ENCODE measurements at places on chromosomes 3 and 15.

DNA sequence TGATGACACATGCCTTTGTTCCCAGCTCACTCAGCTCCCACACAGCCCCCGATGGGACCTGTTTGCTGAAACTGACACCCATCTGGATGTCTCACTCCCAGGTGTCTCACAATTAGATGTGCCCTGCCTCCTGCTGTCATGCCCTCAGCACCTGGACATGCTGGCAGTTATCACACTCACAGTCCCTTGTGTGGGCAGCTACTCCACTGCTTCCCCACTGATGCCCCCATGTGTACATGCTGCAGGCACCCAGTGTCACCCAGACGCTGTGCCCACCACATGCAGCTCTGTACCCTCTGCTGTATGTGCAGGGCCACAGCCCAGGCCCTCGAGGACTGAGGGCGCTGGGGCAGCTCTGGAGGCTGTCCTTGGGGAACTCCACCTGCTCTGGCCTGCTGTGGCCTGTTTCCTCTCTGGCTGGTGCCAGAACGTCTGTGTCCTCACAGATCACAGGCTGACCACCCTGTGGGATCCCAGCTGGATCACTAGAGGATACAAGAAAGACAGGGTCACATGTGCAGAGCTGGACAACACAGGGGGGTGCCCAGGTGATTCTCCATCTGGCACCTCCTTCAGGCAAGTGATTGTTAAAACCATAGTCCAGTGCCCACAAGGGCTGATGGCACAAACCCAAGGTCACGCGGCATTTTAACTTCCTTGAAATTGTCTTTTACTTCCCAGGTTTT lies 14.0 kb downstream of the C3orf22 start:
- DNase-seq, result no peak

- DNase-seq, result no peak
Observed at GRCh38 chr3:149077628-149078027, 8.7 kb downstream of the HLTF start.

- DNase-seq, result no peak
Observed at GRCh38 chr3:55630280-55630920, 143.3 kb upstream of the WNT5A start.

DNA sequence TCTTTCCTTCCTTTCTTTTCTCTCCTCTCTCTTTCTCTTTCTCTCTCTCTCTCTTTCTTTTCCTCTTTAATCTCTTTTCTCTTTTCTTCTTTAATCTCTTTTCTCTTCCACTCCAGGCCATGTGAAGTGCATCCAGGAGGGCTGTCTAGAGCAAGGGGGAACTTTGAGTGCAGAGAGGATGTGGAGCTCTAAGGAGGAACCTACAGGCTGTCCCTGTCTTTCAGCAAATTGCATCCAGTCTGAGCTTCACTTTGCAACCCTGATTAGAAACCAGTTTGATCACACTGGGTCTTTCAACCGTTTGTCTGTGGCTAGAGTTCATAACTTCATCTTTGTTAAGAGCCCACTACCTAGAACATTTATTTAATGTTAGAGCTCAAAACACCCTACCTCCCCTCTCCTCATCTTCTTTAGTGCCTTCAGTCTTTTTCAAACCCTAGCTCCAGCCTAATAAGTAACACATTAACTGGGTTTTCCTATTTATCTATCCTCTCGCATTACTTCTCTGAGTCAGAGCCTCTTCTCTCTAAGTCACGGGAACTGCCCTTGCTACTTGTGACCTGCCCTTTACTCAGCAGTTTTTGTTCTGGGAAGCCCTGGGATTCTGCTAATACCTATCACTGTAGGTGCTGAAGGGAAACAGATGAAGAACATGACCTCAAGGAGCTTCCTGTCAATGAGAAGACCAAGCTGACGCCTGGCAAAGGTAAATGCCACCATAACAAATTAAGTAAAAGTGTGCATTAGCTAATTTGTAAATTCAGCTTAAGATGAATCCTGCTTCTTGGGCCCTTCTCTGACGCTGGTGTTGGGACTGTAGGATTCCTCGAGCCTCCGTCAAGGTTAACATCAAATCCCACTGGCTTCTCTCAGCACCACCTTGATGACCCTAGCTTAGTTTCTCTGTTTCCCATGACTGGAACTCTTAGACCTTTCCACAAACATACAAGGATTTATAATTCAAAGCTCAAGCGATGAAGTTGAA lies at the start of gene GCNT3:
Gene GCNT3, plus strand, starts transcription at position 508 of the 985 bp plus-strand sequence. CDS start 6,456 bp downstream, outside the sequence.
- no peak for DNase-seq

DNA sequence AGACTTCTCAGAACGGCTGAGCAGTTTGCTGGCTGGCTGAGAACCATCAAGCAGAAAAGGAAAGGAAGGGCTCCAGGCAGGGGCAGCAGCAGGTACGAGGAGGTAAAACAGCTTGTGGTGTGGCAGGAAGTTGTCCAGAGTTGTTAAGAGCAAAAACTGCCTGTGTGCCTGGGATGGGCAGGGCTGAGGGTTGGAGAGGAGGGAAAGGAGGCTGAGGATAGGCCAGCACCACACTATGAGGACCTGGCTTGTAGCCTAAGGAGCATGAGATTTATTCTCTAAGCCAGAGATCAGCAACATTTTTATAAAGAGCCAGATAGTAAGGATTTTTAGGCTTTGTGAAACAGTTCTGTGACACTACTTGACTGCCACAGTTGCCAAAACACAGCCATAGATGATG lies 8.0 kb downstream of the IGSF10 start:
- no peak for DNase-seq

- peak; percentile 97 for DNase-seq
Observed at GRCh38 chr3:196432137-196432879, at the start of gene UBXN7. UBXN7 (minus strand) TSS chr3:196432427; CDS start chr3:196432399, 28 bp downstream.

DNA sequence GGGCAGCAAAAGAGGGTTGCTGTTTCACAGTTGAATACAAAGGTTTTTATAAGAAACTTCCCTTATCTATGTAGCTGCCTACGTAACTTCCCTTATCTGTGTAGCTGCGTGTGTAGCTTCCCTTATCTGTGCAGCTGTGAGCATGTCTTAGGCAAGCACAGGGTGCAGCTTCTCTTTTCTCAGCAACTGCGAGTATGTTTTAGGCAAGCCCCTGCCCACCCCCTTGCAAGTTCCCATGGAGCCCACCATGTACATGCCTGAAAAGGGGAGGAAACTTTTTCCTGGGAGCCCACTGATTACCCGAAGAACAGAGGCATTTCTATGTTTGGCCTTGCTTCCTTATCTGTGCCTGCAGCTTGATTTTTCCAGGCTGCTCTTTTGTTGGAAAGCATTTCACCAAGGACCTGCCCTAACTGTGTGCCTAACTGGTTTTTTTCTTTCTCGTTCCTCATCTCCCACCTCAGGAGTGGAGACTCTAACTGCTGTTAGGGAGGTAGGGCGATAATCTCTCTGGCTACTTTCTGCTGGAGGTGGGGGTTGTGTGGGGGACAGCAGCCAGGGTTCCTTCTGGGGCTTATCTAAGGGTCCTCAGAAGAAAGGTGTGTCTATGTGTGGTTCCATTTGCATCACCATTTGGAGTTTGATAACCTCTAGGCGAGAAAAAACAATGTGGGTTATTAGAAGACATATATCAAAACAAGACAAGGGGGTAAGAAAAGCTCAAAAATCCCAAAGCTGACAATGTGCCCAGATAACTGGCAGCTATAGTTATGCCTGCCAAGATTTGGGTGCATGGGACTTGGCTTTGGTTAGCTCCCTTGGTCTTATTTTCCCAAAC lies 26.0 kb downstream of the SORD start:
- DNase-seq, result no peak

DNA sequence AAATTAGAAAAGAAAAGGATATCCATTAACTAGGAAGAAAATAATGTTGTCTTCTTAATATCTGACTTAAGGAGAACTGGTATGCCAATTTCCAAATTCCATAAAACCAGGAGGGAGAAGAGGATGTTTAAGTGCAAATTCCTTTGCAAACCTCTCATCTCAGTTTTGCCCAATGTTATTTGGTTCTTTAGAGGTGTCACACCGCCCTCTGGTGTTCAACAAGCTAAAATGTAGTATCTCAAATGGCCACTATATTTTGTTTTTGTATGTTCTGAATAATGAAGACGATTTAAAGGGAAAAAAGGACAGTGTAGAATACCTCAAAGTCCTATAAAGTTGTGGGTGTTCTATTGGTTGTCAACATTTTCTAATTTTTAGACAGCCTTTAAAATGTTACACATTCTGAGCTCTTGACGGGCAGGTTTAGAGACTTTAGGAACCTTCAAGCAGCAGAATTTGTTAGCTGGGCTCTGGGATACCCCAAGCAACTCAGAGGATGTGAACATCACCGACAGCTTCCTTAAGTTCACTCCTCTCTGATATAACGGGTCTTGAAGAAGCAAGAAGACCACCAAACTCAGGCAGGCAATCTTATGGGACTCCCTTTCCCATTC lies 458.3 kb downstream of the MFSD1 start:
- peak; percentile 0 for DNase-seq

- DNase-seq, result no peak
Observed at GRCh38 chr3:191330530-191331048, 263 bp upstream of the UTS2B start.

DNA sequence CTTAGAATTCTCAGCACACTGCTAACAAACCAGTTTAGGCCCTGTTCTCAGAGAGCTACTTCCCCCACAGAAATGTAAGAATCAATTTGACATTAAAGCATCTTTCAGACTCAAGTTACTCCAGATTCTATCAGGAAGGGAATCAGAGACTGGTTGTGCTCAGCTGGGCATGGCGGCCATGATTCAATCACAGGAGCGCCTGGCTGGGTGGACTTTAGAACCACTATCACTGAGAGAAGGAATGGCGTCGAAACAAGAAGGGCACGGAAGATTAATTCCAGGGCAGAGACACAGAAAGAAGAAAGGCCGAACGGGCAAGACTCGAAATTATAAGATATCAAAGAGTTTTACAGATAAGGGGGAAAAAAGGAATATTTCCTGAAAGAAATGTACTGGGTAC lies 6.2 kb downstream of the TNIK start:
- DNase-seq, result no peak

GRCh38 chr3:103127737-103128136 lies 692.9 kb downstream of the ZPLD1 start:
- no peak for DNase-seq

- DNase-seq, result no peak
Observed at GRCh38 chr3:120796976-120797375, 54.4 kb downstream of the GTF2E1 start.

DNA sequence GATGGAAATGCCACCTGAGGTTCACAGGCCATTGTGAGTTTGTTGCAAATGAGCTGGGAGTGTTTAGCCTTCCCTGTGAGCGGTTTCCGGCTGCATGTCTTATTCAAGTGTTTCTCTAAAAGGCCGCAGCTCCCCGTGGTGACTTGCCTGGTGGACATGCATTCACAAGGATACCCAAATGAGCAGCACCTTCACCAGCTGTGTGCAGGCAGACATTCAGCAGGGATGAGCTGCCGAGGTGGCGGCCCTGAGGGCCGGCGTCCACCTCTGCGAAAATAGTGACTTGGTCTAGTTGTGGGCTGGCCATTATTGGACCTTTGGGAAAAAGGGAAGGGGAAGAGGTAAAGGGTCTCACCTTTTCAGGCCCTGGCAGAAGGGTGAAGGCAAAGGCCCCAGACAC lies 23.4 kb downstream of the SPSB4 start:
- no peak for DNase-seq

GRCh38 chr3:23116081-23116837 lies 86.9 kb upstream of the UBE2E2 start:
- DNase-seq, result no peak

DNA sequence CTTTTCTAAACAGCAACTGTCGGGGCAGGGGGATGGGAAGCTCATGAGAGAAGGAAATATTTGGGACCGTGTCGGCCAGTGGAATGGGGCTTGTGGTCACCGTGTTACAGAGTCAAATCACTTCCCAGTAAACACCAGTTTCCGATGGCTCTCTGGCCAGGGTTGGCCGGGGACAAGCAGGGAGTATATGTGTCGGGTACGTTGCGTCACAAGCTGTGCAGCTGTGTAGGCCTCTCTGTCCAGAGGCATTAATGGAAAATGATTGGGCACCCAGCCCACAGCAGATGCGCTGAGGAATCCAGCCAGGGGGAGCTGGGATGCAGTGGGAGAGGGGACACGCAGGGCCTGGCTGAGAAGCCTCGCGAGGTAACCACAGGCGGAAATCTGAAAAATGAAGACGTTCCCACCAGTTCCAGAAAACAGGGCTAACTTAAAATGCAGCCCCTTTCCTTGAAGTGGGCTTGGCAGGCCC lies 15.8 kb upstream of the ALDH1A3 start:
- DNase-seq, result no peak

- DNase-seq, result no peak
Observed at GRCh38 chr15:88658972-88659931, 20.4 kb downstream of the ISG20 start.

- no peak for DNase-seq
Observed at GRCh38 chr3:25830373-25831280, 40.7 kb downstream of the OXSM start.

DNA sequence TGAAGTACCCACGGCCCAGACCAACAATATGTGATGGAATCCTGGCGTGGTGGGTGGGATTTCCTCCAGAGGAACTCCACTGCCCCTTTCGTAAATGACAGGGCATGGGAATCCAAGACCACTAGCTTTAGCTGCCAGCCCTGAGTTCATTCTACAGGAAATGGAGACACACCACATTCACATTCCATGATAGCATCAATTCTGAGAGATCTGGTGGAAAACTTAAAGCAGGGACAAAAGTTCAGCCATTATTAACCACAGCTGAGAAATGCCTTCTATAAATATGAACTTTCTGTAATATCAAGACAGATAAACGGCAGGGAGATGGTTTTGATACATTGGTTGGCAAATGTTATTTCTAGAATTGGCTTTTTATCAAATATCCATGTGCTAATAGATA lies 98.2 kb downstream of the FBN1 start:
- DNase-seq, result no peak

DNA sequence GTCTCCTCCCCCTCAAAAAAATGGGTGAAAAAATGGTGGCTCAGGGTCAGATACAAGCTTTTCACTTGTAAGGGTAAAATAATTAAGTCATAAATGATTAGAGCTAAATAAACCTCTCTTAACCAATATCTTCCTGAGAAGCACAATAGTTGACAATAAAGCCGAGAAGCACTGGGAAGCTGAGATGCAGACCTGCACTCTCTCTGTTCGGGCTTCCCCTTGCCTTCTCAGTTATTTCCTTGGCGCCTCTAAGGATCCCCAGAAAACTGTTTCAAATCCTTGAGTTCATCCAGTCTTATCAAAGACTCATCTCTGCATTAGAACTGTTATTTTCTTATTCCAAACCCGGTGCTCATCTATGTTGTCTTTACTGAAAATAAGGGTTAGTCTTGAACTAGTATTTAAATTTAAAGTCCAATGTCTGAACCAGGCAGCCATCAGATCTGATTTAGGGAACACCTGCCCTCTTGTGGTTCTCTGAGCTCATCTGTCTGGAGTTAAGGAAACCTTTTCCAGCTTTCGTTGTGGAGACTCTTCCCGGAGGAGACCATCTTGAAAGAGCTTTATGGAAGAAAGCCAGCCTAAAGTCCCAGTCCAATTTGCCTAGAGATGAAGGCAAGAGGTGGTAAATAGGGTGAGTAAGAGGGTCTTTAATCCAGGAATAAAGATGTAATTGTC lies 256.4 kb upstream of the MCTP2 start:
- DNase-seq, result no peak

- DNase-seq, result no peak
Observed at GRCh38 chr3:52552089-52552488, 15.7 kb downstream of the UQCC5 start.

Measured in activated naive CD4-positive, alpha-beta T cell (primary cell).